ENCODE measurements at places on chromosomes 2 and 18.

DNA sequence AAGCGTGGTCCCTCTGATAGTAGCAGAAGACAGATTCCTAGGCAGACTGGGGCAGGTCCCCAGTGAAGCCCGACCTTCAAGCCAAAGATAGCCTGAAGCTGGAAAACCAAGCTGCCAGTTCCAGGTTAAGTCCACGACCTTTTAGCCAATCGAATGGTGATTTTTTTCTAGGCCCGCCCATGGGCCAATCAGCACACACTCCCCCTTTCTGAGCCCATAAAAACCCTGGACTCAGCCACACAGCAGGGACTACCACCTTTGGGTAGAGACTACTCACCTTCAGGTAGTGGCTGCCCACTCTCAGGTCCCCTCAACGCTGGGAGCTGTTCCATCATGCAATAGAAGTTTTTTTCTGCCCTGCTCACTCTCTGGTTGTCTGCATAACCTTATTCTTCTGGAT is 14.5 kb upstream of the ADI1 start:
- DNase-seq, result no peak

DNA sequence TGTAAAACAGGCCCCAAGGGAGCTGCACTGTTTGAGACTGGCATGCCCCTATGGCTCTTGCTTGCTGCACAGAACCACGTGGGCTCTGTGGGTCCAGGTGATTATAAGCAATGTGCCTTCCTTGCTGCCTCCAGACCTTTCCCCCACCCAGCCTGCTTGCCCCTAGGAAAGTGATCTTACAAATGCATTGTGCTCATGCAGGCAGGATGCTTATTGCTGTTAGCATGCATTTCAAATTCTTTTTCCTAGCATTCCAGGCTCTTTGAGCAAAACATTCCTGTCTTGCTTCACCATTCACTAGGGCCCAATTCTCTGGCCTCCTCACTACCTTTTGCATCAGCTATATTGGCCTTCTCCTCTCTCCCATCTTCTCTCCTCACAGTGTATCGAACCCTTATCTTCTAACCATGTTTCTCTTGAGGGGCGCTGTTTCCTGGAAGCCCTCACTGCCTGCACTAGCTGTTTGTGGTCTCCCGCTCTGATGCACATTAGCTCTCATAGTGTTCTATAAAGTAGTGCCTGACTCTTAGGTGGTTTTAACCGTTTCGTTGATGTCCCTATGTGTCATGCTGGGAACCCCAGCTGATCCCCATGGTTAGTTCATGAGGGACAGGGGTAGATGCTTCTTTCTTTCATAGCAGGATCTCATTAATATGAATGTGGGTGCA is 152.9 kb upstream of the EPAS1 start:
- DNase-seq, result no peak

GRCh38 chr2:120596191-120596811 is 139.4 kb upstream of the GLI2 start:
- DNase-seq, result no peak

DNA sequence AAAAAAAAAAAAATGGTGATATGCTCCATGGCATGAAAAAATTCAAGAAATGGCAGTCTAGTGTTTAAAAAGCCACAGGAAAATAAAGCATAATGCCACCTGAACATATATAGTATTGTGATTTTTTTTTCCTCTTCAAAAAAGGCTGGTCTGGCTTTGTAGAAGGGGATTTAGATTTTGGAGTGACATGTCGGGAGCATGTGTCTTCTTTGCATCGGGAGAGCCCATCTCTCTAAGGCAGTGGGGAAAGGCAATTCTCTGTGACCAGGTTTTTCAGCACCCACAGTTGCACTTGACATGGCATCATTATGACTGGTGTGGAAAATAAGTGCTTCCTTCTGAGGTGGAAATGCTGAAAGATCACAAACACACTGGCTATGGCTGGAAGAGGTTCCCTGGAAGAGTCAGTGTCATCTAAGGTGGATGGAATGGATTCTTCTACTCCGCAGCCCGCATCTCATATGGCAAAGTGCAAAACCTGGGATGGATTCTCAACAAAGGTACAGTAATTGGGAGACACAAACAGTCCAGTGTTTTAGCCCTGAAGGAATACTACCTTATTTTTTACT is 172.5 kb downstream of the AGAP1 start:
- DNase-seq, result peak; percentile 76

- DNase-seq, result no peak
These were observed 22.8 kb downstream of the ICA1L start for GRCh38 chr2:202848813-202849212.

GRCh38 chr2:112686348-112687217 is 34.2 kb upstream of the NT5DC4 start:
- no peak for DNase-seq

- DNase-seq, result no peak
These were observed 91.9 kb upstream of the CELF4 start for GRCh38 chr18:37657493-37657892.

DNA sequence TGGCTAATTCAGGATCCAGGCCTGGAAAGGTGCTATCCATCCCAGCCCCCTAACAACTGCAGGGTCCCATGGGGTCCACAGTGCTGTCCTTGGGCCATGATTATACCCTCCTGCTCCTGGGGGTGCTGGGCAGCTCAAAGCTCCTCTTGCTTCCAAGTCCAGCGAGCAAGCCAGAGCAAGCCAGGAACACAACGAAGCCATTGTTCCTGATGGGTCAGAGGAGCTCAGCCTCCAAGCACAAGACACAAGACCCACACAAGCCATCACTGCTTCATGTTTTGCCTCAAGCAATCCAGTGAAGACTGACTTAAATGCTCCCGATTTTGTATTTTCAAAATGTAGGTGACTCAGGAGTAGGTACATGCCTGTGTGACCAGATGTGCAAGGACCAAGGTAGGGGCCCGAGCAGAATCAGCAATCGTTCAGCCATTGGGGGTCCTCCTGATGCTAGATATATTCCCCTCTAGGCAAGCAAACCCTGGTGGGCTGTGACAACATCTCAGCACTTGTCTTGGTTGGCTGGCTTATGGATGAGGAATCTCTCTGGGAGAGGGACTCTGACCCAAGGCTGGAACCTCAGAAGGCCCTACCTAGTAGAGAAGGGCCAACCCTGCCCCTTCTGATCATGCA is 90.8 kb downstream of the EPAS1 start:
- no peak for DNase-seq

- DNase-seq, result no peak
These were observed 10.1 kb upstream of the LYPD6B start for GRCh38 chr2:149028377-149028776.

DNA sequence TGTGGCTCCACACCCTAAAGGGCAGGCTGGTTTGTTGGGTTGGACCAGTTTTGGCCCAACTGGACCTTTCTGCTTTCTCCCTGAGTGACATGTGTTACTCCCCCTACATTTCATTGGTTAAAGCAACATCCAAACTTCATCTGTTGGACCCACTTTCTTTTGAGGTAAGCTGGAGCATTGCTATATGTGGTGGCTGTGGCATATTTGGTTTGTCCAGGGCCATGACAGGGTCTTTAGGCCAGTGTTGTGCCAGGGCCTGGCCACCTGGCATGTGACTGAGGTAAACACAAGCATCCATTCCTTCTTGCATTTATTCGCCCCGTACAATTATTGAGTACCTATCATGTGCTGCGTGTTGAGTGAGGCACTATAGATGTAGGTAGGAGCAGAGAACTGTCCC is 36.8 kb upstream of the MARCO start:
- DNase-seq, result no peak
